A673 (cell line): ENCODE measurements at places on chromosomes 5 and 9.

DNA sequence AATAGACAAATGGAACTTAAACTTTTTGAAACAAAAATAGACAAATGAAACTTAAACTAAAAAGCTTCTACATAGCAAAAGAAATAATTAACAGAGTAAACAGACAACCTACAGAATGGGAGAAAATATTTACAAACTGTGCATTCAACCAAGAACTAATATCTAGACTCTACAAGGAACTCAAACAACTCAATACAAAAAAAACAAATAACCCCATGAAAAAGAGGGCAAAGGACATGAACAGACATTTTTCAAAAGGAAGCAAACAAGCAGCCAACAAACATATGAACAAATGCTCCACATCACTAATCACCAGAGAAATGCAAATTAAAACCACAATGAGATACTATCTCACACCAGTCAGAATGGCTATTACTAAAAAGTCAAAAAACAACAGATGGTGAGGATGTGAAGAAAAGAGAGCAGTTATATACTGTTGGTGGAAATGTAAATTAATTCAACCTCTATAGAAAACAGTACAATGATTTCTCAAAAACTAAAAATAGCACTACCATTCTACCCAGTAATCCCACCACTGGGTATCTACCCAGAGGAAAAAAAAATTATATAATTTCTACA is 170.8 kb upstream of the RGMB start:
- DNase-seq = no peak

DNA sequence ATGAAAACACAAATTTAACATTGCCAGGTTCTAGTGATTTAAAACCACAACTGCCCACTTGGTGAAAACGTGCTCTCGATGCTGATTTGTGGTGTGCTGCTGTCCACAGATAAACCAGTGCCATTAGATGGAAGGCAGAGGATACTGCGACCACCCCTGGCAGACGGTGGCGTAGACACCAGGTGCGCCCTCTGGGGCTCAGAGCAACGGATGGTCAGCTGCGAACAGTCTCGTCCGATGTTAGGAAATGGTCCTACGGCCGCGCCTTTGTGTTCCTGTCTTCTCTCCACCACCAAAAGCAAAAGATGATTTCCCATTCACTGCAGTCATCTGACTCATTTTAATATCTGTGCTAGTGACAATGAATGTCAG is 43.2 kb downstream of the UBE2QL1 start:
- DNase-seq = no peak

DNA sequence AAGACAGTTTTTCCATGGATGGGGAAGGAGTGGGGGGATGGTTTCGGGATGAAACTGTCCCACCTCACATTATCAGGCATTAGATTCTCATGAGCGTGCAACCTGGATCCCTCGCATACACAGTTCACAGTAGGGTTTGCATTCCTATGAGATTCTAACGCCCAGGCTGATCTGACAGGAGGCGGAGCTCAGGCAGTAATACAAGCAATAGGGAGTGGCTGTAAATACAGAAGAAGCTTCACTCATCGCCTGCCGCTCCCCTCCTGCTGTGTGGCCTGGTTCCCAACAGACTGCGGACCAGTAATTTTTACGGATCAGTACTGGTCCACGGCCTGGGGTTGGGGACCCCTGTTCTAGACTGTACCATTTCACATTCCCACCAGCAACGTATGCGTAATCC is 68.3 kb upstream of the OTULINL start:
- DNase-seq = no peak

GRCh38 chr5:141846031-141846430 is 32.2 kb downstream of the PCDH1 start:
- DNase-seq = peak; percentile 45

DNA sequence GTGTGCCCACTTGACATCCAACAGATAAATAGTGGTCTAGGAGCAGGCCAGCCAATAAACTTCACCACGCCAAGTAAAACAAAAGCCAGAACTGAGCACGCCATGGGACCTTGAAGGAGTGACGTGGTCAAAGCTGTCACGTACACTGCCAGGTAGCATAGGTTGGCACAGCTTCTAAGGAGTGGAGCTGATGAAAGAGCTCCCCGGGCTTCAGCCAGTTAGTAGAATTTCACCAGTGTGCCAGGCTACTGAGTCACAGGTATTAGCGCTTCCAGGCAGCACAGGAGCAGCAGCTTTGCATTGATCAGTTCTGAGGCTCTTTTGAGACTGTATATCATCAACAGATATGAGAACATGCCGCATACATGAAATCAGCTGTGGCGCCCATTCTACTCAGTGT is 19.4 kb downstream of the VLDLR start:
- no peak for DNase-seq

- DNase-seq = peak; percentile 6
Measured at GRCh38 chr5:55509796-55510522, 24.8 kb downstream of the PLPP1 start.

- DNase-seq = no peak
Measured at GRCh38 chr9:130088051-130088450, 34.3 kb downstream of the GPR107 start.

DNA sequence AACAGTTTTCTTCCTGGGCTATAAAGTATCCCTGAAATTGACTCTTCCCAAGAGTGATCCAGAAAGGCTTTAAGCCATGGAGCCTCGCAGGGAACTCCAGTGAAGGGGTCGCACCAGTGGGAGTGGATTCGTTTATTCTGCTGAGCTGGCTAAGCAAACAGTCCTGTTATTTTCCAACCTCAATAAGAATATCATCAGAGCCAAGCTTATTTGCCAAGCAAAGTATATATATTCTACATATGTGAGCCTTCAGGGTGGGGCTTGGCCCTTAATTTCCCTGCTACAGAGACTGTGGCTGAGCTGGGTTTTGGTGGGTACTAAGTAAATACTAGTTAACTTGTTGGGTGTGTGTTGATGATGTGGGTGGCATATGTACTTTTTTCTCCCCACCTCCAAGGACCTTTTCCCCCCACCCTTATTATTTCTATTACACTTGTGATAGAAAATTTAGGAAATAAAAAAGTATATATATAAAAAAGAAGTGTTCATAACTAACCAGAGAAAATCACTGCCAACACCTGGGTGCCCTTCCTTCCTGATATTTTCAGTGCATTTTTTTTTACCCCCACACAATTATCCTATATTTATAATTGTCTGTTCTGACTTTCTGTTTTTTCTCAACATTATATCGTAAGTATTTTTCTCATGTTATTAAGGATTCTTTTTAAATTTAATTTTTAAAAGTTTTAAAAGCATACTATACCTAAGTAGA is 5.3 kb downstream of the GSN start:
- no peak for DNase-seq

GRCh38 chr9:135229701-135230385 is 142.4 kb downstream of the OLFM1 start:
- no peak for DNase-seq

- no peak for DNase-seq
Measured at GRCh38 chr5:91079037-91079436, 304.1 kb downstream of the ARRDC3 start.
